ENCODE measurements at places on chromosomes 12 and 14.

GRCh38 chr12:19759227-19759626 lies 319.9 kb downstream of the AEBP2 start:
- DNase-seq = no peak

DNA sequence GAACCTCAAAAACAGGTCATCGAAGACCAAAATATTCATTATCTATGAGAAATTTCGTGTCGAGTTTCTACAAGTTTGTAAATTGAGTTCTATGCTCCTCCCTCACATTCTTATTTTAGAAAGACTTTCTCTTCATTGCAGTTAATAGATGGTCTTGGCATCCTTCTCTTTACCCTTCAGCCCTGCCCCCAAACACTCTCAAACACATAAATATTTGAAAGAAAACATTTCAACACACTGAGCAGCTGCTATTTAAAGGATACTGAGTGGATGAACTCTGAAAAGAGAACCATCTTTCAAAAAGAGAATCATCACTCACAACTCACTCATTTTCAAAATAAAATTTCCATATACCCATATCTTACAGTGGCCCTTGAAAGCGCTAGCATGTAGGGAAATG lies 67.1 kb downstream of the NUAK1 start:
- no peak for DNase-seq

- peak; percentile 84 for DNase-seq
Observed at GRCh38 chr12:45268672-45269411, 52.9 kb downstream of the ANO6 start.

DNA sequence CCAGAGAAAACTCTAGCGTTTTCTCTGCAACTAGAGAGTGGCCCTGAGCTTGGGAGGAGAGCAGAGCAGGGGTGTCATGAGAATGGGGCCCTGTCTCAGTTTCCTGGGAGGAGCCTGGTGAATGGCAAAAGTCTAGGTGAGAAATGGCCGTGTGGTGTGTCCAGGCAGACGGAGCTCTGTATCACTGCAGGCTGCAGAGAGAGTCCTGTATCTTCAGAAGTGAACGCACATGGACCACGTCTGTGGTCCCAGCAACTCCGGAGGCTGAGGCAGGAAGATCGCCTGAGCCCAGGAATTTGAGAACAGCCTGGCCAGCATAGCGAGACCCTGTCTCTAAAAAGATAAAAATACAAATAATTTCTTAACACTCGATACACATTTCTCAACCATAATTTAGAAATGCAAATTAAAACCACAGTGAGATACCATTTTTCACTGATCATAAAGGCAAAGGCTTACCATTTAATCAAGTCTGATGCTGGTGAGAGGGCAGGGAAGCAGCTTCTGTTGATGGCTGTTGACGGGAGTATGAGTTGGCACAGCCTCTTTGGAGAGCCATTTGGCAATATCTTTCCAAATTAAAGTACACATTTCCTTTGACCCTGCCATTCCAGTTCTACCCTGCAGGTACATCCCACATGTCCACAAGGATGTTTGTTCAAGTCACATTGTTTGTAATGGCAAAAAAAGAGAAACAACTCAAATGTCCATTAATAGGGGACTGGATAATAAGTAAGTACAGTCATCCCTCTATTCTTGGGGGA lies 51.0 kb downstream of the NFKBIA start:
- no peak for DNase-seq

DNA sequence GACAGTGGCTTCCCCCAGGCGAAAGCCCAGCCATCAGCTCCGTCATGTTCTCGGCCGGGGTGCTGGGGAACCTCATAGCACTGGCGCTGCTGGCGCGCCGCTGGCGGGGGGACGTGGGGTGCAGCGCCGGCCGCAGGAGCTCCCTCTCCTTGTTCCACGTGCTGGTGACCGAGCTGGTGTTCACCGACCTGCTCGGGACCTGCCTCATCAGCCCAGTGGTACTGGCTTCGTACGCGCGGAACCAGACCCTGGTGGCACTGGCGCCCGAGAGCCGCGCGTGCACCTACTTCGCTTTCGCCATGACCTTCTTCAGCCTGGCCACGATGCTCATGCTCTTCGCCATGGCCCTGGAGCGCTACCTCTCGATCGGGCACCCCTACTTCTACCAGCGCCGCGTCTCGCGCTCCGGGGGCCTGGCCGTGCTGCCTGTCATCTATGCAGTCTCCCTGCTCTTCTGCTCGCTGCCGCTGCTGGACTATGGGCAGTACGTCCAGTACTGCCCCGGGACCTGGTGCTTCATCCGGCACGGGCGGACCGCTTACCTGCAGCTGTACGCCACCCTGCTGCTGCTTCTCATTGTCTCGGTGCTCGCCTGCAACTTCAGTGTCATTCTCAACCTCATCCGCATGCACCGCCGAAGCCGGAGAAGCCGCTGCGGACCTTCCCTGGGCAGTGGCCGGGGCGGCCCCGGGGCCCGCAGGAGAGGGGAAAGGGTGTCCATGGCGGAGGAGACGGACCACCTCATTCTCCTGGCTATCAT lies 663 bp downstream of the PTGER2 start:
- DNase-seq = peak; percentile 83

DNA sequence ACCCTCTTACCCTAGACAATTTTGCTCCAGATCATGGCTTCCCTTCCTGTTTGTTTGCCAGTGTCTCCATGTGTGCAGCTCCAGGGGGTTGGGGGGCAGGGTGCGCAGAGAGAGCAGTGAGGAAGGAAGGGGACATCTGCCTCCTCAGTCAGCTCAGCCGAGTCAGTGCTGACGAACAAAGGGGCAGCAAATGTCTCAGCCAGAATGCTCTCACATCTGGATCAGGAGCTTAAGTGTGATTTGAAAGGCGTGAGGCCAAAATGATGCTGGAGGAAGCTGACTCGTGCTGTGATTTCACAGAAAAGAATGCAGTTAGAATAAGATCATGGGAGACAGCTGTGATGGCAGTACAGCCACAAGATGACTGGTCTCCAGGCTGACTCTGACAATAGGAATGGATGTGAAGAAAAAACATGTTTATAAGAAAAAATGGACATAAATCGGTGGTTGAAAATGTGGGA lies 27.1 kb upstream of the CDK17 start:
- DNase-seq = peak; percentile 84

DNA sequence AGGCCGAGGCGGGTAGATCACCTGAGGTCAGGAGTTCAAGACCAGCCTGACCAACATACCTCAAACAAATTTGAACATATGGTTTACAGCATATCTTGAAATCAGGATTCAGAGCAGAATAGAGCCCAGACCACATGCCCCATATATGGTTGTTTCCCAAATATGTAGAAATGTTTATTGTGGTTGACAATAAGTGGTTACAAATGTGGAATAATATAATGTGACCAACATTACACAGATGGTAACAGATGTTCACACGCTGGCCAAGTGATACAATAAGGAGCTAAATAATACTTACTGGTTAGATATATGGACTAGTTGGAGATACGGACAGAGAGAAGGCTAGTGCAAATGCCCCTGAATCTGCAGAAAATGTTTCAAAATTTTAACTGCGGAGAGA lies 85.3 kb downstream of the MAPKAPK5 start:
- DNase-seq = no peak

DNA sequence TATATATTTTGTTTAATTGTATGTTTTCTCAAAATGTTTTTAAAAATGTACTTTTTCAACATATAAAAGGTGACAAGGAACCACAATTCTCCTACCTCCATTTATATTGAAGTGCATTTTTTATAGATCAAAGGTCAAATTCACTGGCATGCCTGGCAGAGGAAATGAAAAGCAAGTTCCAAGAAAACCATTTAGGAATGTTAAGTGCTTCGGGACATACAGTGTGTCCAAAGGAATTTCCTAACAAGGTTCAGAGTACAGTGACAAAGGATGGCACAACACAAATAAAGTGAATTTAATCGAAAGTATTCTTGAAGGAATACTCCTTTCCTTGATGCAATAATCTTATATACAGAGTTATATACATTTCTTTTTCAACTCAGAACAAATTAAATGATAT lies 242.3 kb downstream of the CCER1 start:
- DNase-seq = no peak

DNA sequence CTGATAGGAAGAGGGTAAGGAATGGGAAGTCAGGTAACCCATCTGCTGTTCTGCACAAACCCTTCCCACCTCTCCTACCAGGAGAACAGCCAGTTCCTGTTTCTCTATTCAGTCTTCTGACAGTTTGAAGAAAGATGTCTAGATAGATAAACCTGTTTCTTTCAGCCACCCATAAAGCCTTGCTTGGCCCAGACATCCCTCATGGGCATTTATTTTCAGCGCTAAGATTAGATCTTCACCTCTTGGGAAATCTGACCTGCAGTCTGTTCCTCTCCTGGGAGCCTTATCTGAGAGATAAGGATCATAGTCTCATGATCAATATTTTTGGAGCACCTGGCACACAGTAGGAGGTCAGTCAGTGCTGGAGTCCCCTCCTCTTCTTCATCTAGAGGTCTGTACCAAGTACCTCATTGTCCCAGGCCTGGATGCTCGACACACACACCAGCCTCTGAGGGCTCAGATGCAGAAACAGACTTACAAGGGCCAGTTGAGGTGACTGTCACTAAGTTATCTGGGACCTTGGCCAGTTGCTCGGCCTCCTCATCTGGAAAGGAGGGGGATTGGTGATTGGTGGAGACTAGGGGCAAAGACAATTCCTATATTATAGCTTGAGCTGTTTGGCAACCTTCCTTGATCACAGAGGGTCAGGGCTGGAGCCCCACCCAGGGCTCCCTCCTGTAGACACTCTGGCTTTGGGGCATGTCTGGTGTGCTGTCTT lies 18.2 kb downstream of the ACVRL1 start:
- DNase-seq = peak; percentile 49

DNA sequence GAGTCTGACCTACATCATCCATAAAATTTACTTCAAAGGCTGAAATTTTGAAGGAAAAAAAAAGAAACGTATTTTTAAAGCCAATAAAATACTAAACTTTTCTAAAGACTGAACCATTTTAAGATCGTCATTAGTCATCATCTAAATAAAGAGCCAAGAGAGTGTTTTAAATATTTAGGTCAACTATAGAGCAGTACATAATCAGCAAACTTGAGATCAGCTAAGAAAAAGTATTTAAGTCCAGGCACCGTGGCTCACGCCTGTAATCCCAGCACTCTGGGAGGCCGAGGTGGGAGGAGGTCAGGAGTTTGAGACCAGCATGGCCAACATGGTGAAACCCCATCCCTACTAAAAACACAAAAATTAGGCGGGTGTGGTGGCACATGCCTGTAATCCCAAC lies 35.5 kb downstream of the HECTD1 start:
- no peak for DNase-seq

GRCh38 chr12:104152685-104153241 lies 14.8 kb upstream of the NFYB start:
- no peak for DNase-seq

GRCh38 chr12:103455020-103455763 lies 40.6 kb downstream of the C12orf42 start:
- DNase-seq = no peak

DNA sequence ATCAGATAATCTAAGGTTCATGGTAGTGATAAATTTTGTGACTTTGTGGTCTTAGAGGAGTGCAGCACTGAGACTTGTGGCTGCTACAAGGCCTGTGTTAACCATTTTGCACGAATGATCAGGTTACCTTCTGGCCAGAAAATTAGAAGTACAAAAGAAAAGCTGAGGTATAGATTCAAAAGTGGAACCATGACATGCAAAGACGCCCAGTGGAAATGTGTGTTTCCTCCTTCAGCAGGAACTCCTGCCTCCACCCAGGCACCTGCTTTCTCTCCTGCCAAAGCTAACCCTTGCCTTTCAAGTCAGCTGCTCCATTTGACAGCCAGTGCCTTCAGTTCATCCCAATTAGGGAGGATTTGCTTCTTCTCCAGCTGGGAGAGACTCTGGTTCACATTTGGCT lies 10.1 kb downstream of the PDE6H start:
- DNase-seq = no peak

DNA sequence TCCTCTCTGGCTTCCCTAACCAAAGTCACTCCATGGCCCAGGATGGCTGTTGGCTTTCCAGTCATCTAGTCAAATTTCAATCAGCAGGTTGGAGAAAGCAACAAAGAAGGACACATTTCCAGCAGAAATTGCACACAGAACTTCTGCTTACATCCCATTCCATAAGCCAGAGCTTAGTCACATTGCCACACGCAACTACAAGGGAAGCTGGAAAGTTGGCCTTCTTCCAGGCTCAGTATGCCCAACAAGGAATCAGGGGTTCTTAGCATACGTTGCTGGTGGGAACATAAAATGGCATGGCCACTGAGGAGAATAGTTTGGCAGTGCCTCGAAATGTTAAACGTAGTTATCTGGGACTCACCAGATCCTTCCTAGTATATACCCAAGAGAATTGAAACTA lies 9.3 kb upstream of the APPL2 start:
- no peak for DNase-seq

- no peak for DNase-seq
Observed at GRCh38 chr12:90510948-90511347, 444.0 kb downstream of the CCER1 start.

GRCh38 chr14:69711065-69711464 lies 55.9 kb upstream of the SRSF5 start:
- DNase-seq = no peak

DNA sequence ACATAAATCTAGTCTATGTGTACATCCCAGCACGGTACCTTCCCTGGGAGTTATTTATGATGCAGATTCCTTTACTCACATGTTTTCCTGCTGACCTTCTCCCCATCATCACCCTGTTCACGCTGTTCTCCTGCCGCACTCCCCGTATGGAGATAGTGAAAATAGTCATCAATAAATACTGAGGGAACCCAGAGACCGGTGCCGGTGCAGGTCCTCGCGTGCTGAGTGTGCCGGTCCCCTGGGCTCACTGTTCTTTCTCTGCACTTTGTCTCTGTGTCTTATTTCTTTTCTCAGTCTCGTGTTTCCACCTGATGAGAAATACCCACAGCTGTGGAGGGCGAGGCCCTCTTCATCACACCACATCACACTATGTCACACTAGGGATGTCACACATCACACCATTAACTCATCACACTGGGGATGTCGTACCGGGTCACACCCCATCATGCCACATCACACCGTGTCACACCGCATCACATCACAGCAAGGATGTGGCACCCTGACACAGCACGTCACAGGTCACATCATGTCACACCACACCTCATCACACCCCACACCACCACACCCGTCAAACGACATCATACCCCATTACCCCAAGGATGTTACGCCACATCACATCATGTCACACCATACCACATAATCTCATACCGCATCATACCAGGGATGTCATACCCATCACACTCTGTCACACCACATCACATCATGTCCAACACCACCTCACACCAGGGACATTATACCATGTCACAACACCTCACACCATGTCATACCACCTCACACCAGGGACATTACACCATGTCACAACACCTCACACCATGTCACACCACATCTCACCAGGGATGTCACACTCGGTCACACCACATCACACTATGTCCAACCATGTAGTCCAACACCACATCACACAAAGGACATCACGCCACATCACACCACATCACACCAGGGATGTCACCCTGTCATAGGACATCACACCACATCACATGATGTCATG lies 207.0 kb downstream of the TMEM121 start:
- DNase-seq = no peak
